ENCODE measurements at places on chromosomes 4 and X.

- no peak for DNase-seq
Measured at GRCh38 chrX:132940727-132941327, 17.6 kb downstream of the HS6ST2 start.

DNA sequence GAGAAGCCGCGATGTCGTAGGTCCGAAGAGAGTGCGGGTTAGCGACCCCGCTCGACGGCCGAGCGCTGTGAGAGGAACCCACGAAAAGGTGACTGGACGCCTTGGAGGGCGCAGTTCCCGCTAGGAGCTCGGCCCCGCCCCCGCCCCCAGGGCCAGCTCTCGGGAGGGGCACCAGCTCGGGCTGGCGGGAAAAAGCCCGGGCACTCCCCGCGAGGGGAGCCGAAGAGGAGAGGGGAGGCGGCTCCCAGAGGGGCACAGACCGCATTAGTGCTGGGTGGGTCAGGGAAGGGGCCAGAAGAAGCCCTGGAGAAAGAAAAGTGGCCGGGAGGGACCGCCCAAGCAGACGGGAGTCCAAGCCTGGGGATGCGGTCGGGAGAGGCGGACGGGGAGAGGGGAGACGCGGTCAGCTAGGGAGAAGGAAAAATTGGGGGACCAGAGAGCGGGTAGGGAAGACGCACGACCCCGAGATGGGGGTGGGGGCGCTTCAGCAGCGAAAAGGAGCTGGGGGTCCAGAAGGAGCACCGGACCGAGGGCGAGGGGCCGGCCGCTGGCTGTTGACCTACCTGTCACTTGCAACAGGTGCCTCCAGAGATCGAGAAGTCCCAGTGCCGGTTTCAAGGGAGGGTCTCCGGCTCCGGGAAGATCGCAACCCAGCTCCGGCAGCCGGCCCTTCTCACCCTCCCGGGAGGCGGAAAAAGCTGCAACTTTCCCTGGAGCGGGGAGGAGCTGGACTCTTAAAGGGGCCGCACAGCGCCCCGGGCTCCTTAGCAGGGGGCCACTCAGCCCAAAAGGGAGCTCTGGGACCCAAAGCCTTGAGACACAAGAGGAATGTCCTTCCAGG, at the start of gene SYTL4:
TSS of gene SYTL4 (minus strand) at position 681 of the 841 bp plus-strand sequence. CDS start 30,084 bp downstream, outside the sequence.
- DNase-seq = no peak

- DNase-seq = no peak
Measured at GRCh38 chr4:124234771-124235170, 477.8 kb downstream of the ANKRD50 start.

DNA sequence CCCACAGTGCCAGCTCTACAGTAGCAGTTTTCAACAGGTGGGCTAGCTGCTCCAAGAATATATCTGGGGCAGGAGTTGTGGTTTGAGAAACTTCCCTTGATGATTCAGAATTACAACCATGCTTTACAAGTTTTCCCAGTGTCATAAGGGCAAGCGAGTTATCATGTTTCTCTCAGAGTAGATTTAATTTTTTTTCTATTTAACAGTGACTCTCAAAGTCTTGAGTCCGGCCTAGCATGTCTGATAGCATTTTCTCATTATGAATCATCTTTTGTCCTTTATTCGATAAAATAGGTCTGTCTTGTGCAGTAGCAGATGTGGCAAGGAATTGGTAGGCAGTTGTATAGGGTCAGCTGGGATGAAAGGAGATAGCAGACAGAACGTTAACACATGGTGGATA, 62.2 kb upstream of the SPANXD start:
- DNase-seq = no peak

DNA sequence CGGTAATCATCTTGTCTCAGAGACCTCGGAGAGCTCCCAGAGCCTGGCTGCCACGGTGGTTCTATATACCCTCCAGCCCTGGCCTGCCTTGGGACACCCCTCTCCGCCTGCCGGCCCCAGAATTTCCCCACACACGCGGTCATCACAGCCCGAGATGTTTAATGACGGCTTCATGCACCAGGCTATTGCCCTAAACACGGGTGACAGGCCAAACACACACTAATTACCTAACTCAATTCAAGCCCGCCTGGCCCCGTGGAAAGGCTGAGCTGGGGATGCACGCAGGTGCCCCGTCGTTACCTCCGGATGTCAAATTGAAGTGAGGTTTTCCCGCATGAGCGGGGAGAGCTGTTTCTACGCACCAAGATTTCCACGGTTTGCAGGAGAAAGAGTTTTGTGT, 72.9 kb upstream of the PPP2R3B start:
- no peak for DNase-seq

DNA sequence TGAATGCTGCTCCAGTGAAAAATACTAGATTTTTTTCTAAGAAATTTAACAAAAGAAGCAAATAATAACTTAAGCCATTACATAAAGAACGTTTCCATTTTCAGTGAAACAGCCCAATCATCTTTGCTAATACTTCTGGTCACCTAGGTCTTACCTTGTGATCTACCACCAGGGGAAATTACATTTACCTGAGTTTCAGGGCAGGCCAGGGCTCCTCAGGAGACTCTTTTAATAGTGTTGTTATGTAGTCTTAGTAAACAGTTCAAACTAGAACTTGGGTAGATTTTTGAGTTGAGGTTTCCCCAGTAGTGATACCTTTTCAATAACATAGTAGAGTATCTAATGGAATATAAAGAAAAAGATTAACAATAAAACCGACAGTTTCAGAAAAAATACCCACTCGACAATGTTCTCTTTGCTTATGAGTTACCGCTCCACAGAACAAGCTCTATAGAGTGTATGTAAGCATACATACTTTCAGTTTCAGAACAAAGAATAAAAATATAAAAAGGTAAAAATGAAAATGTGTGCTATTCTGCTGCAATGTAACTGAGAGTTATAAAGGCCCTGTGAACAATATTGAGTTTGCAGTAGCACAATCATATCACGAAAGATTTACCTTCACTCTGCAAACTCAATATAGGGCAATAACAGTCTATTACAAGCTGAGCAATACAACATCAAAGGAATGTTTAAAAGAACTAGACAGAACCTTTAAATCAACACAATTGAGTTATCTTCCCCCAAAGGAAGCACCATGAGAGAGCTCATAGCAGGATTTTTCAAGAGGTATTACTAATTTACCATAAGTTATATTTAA, 165.8 kb downstream of the ATOH1 start:
- no peak for DNase-seq

GRCh38 chr4:6278801-6279197, 9.1 kb downstream of the WFS1 start:
- peak; percentile 41 for DNase-seq

GRCh38 chrX:44223150-44223549, 120.3 kb downstream of the EFHC2 start:
- DNase-seq = no peak

- no peak for DNase-seq
Measured at GRCh38 chr4:98634061-98634460, 24.4 kb downstream of the TSPAN5 start.

- DNase-seq = no peak
Measured at GRCh38 chr4:167711517-167711916, 380.8 kb upstream of the ANXA10 start.

- DNase-seq = no peak
Measured at GRCh38 chr4:2741626-2742025, 14.5 kb downstream of the TNIP2 start.
